ENCODE measurements at places on chromosomes 7 and 10.

DNA sequence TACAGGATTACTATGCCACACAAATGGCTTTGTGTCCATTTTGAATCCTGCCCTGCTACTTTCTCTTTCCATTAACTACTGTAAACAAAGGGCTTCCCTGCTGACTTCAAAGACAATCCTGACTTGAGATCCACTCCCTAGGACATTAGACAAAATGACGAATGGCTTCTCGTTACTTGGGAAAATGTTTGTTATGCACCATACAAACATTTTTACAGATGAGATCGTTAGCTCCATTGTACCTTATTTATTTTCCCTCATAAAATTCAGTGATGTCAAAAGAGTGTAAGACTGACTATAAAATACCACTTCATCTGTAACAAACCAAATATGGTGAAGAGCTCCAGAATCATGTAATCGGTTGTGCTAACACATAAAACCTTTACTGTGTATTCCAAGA lies 121.8 kb downstream of the CD36 start:
- no peak for DNase-seq

DNA sequence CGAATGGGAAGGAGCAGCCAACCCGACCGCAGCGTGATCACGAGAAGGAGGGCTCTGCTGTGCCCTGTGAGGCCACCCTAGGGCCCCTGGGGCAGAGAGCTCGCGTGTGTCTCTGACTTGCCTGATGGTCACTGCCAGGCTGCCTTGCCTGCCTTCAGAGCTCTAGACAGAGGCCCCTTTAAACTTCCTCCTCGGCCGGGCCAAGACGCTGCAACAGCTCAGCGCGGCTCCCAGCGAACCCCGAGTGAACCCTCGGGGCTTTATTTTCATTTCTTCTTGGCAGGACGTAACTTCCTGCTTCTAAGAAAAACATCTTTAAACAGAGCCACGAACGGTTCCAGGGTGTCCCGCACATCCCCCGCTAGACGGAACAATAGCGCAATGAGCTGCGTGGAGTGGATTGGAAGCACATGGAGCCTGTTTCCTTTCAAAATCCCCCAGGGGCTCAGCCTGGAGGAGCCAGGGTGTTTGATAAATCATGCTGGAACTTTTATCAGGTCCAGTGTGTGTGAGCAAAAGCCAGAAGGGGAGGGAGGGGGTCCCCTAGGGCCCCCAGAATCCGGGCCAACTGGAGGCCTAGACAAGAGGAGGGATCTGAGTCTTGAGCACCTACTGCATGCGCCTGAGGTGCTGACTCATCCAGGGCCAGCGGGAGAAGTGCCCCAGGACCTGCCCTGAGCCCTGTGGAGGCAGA lies 134.1 kb upstream of the GDF10 start:
- peak; percentile 45 for DNase-seq

- DNase-seq: no peak
These were observed 22.4 kb upstream of the CYTH3 start for GRCh38 chr7:6294839-6295238.

GRCh38 chr10:124478515-124478914 lies 16.9 kb downstream of the LHPP start:
- DNase-seq: no peak

GRCh38 chr10:22666287-22667092 lies 47.9 kb downstream of the PIP4K2A start:
- DNase-seq: peak; percentile 48

- DNase-seq: no peak
These were observed 19.3 kb downstream of the GFRA1 start for GRCh38 chr10:116253716-116254115.

- no peak for DNase-seq
These were observed 266.1 kb downstream of the PRPF18 start for GRCh38 chr10:13852872-13853271.

- peak; percentile 82 for DNase-seq
These were observed 40.7 kb downstream of the TARP start for GRCh38 chr7:38232502-38233366.

- DNase-seq: no peak
These were observed 64.6 kb upstream of the STEAP1B start for GRCh38 chr7:22564511-22565045.

GRCh38 chr7:98753989-98754479 lies 115.8 kb downstream of the TMEM130 start:
- no peak for DNase-seq

DNA sequence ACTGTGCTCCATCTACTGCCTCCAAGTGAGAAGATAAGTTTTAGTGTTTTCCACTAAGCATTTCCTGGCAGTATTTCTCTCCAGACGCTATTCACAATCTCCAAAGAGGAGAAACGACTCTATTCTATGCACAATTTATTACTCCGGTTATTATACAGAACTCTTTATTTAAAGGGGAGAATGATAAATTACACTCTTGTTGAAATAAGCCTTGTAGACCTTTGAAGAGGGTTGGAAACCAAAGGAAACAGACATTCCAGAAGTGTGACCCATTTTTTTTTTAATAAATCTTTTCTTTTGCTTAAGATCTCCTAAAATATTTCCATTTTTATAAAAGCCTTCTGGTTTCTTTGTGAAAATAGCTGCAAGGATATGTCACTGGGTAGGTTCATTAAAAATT lies 76.1 kb upstream of the HDAC9 start:
- no peak for DNase-seq

DNA sequence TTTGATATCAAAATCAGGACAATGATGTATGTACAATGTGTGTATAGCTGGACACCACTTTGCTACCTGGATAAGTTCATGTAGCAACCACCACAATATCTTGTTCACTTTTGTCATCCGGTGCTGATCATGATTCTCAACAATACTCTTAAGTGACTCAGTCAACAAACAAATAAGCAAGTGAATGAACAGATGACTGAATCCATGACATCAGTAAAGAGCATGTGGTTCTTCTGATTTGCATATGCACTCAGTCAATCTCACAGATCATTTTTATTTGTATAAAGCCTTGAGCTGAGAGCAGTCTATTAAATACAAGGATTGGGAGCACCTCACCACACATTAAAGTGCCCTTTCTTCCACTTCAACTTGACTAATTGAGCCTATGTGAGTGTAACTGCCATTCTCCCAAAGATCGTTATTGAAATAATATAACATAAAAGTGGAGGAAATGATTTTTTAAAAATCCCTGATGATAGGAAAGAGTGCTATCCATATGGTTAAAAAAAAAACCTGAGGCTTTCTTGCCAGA lies 69.5 kb downstream of the NPSR1 start:
- no peak for DNase-seq

Measured in activated naive CD8-positive, alpha-beta T cell treated with anti-CD3 and anti-CD28 coated beads for 36 hours (primary cell).